CD4-positive, alpha-beta T cell (primary cell): ENCODE measurements at places on chromosomes 11 and 22.
A peak's percentile ranks its signal among the peaks of the same experiment; 100 is the strongest.

GRCh38 chr11:1060852-1061616 lies 13.6 kb upstream of the MUC2 start:
- DNase-seq = no peak

- DNase-seq = no peak
Measured at GRCh38 chr11:35734669-35735410, 72.3 kb downstream of the TRIM44 start.

- no peak for DNase-seq
Measured at GRCh38 chr11:44506375-44507016, 59.0 kb upstream of the CD82 start.

GRCh38 chr11:86981777-86982540 lies 26.8 kb upstream of the FZD4 start:
- no peak for DNase-seq

DNA sequence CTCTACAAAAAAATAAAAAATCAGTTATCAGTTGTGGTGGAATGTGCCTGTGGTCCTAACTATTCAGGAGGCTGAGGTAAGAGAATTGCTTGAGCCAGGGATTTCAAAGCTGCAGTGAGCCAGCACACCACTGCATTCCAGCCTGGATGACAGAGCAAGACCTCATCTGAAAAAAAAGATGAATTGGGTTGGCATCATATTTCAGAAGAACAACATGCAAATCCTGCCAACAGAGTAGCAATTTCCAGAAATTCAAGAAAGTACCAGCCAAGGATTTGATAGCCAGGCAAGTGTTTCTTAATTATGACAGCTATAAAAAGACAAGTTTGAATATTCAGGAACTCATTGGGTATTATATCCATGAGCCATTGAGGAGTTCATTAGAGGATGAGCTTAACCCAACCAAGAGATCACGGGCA lies 75.2 kb downstream of the USP47 start:
- DNase-seq = no peak

GRCh38 chr11:70477609-70478008 lies 79.3 kb downstream of the CTTN start:
- no peak for DNase-seq

GRCh38 chr11:86218125-86219084 lies 26.1 kb upstream of the EED start:
- DNase-seq = peak; percentile 80

- no peak for DNase-seq
Measured at GRCh38 chr11:75862437-75862836, 47.4 kb downstream of the UVRAG start.

- no peak for DNase-seq
Measured at GRCh38 chr11:120121914-120122473, 15.9 kb downstream of the TRIM29 start.

DNA sequence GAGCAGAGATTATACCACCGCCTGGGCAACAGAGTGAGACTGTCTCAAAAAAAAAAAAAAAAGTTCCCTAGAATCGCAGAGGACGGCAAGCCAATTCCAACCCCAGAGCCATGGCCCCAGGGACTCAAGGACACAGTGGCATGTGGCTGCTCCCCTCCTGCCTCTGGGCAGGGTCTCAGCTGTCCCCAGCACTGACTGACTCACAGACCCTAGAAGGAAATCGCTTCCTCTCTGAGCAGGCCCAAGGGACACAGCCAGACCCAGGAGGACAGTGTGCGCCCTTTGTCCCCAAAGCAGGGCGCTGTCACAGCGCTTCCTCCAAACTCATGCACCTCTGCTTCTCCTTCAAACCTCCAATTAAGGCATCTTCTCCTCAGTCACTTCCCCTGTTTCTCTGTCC lies 2.3 kb downstream of the PACSIN3 start:
- no peak for DNase-seq

- DNase-seq = no peak
Measured at GRCh38 chr22:40128989-40129388, 48.7 kb upstream of the TNRC6B start.

DNA sequence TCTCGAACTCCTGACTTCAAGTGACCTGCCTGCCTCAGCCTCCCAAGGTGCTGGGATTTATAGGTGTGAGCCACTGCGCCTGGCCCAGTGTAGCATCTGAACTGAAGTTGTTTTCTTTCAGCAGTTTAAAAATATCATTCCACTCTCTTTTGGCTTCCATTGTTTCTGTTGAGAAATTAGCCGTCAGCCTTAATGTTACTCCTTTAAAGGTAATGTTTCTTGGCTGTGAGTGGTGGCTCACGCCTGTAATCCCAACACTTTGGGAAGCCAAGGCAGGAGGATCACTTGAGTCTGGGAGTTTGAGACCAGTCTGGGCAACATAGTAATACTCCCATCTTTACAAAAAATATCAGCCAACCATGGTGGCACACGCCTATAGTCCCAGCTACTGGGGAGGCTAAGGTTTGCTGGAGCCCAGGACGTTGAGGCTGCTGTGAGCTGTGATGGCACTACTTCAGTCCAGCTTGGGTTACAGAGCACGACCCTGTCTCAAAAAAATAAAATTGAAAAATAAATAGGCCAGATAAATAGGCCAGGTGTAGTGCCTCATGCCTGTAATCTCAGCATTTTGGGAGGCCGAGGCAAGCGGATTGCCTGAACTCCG lies 25.9 kb downstream of the MCAM start:
- no peak for DNase-seq

GRCh38 chr11:122219791-122220190 lies 103.8 kb upstream of the BLID start:
- DNase-seq = no peak

- DNase-seq = no peak
Measured at GRCh38 chr11:7251836-7252682, at the start of gene SYT9. Gene SYT9 (plus strand): TSS chr11:7251904. CDS start chr11:7252187, 283 bp downstream.

DNA sequence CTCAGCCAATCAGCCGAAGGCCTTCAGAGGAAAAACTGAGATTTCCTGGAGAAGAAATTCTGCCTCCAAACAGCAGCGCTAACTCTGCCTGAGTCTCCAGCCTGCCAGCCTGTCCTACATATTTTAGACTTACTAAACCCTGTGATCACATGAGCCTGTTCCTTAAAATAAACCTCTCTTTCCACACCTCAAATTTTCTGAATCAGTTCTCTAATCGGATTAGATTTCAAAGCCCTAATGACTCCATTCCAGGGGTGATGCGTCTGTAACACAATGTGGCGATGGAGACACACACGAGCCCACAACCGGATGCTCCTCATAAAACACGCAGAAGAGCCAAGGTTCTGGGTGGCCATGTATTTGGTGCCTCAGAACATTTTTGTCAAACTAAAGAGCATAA lies 1371.2 kb downstream of the BRD1 start:
- no peak for DNase-seq

- DNase-seq = no peak
Measured at GRCh38 chr11:99410636-99411035, 389.9 kb downstream of the CNTN5 start.

GRCh38 chr22:32846780-32847491 lies 45.4 kb downstream of the TIMP3 start:
- DNase-seq = no peak

- DNase-seq = no peak
Measured at GRCh38 chr11:73406131-73406530, 29.9 kb downstream of the RELT start.

- DNase-seq = no peak
Measured at GRCh38 chr22:45718391-45718790, 46.8 kb downstream of the ATXN10 start.

DNA sequence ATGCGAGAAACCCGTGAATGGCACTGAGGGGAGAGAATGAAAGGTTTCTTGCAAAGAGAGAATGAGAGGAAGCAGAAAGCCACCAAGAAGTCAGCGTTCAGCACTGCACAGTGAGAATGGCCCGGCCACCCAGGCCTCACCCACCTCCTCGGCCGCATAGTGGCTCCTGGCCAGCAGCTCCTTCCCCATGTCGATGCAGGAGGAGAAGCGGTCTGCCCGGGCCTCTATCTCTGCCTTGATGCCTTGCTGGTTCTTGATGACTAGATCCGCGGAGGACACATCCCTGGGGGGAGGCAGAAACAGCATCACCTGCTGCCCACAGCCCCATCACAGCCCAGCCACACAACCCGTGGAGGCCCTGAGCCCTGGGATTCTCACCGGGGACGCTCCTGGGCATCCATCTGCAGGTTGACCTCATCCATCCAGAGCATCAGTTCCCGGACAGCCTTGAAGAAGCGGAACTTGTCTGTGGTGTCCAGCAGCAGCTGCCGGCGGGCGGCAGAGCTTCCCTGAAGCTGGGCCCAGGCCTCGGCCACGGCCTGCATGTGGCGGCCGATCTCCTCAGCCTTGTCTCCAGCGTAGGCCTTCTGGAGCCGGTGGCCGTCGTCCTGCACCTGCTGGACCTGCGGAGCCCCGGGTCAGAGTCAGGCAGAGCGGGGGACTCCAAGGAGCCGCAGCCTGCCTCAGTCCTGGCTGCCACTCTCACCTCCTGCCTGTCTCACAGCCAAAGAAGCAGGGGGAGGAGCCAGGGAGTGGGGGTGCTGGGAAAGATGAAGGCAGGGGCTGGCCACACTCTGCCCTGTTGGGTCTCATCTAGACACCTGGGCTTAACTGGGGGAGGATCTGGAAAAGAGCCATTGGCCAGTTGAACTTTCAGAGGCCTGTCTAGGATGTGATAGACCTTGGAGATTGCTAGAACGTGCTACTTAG lies 12.2 kb upstream of the RBM4B start:
- DNase-seq = no peak

DNA sequence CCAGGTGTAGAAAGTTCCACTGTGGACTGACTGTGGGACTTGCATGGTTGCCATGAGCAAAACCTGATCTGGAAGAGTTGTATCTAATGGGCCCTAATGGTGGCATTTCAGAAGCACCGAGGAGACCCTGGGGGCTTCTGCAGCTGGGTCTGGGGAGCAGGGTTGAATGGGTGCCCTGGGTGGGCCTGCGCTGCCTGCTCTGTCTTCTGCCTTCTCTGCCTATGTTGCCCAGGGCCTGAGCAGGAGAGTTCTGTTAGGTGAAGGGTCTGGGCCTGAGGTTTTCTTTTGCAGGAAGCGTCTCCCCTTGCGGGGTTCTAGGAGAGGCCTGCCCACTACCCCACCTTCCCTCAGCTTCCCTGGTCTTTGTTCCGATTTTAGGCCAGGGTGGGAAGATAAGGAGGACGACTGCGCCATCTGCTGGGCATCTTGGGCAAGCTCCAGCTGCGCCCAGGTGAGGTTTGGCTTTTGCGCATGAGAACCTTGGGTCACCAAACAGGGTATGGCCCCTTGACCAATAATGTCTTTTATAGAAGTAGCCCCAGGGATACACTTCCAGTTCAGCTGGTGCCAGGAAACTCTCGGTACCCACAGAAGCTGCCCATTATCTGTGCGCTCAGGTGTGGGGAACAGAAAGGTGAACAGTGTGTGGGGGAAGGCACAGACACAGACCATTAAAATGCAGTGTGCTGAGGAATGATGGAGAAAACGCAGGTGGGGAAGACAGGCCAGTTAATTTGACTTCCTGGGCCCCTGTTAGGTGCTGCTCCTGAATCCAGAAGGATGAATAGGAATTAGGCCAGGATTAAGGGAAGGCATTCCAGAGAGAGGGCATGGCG lies 23.2 kb downstream of the COMMD9 start:
- DNase-seq = peak; percentile 32

GRCh38 chr22:31607696-31608095 lies 54.3 kb downstream of the PISD start:
- DNase-seq = peak; percentile 10

- DNase-seq = no peak
Measured at GRCh38 chr22:44557064-44557748, 59.2 kb upstream of the RTL6 start.

- no peak for DNase-seq
Measured at GRCh38 chr22:41620589-41621098, at the start of gene DESI1. Gene DESI1 (minus strand): TSS chr22:41621043. CDS start chr22:41620839, 204 bp downstream.

- DNase-seq = peak; percentile 14
Measured at GRCh38 chr22:38953577-38954413, 3.6 kb upstream of the APOBEC3A start.

DNA sequence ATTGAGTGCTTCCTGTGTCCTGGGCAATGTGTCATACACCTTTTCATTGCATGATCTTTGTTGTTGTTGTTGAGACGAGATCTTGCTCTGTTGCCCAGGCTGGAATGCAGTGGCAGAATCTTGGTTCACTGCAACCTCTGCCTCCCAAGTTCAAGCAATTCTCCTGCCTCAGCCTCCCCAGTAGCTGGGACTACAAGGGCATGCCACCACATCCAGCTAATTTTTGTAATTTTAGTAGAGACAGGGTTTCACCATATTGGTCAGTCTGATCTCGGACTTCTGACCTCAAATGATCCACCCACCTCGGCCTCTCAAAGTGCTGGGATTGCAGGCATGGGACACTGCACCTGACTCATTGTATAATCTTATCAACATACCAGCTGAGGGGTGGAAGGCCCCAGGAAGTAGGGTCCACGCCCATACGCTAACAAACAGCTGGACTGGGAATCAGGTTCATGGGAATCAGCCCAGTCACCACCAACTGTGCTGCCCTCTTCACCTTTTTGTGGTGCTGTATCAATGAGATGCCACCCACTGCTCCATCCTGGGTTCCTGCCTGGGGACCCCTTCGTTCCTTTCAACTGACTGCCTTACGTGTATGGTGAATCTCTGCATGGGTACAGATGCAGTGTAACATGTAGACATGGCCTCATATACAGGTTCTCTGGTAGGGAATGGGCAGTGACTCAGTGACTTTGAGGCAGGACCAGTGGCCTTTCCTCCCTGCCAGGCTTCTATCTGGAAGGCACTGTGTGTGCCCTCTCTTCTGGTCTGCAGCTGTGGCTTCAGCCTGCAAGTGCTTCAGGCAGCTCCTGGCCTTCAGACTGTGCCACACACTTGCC lies 32.5 kb upstream of the YWHAH start:
- DNase-seq = no peak

- no peak for DNase-seq
Measured at GRCh38 chr11:1988667-1989317, 8.8 kb downstream of the H19 start.

GRCh38 chr11:75313513-75314272 lies 37.8 kb downstream of the ARRB1 start:
- no peak for DNase-seq

DNA sequence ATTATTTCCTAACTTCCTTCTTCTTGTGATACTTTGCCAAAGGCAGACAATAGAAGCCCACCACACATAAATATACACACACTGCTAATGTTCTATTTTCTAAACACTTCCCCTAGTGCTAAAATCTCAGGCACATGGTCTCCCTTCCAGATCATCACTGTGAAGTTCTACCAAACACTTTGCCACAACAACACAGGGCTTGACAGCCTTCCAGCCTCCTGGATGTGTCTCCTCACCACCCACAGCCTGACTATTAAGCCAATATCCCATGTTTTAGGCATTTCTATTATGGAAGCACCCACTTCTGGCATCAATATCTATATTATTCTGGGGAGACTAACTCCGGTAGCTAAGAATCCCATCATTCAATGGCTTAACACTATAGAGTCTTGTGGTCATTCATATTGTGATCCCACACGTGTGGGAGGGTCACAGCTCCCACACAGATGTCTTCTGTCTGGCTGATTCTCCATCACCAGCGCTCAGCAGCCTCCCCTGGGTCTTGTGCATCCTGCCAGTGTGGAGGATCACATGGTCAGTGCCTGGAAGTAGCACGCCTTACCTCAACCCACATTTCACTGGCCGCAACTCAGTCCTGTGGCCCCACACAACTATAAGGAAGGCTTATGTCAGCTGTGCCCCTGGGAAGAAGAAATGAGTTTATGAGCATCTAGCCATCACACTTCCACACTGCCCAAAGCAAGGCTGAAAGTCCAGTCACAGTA lies 29.0 kb downstream of the SPATA19 start:
- no peak for DNase-seq
